ENCODE measurements at places on chromosomes 1 and 21.

- DNase-seq: no peak
Measured at GRCh38 chr1:50481142-50481736, 58.0 kb upstream of the DMRTA2 start.

- DNase-seq: no peak
Measured at GRCh38 chr1:182351790-182352364, 39.7 kb downstream of the GLUL start.

GRCh38 chr1:95195046-95195445, 39.0 kb upstream of the RWDD3 start:
- DNase-seq: no peak

DNA sequence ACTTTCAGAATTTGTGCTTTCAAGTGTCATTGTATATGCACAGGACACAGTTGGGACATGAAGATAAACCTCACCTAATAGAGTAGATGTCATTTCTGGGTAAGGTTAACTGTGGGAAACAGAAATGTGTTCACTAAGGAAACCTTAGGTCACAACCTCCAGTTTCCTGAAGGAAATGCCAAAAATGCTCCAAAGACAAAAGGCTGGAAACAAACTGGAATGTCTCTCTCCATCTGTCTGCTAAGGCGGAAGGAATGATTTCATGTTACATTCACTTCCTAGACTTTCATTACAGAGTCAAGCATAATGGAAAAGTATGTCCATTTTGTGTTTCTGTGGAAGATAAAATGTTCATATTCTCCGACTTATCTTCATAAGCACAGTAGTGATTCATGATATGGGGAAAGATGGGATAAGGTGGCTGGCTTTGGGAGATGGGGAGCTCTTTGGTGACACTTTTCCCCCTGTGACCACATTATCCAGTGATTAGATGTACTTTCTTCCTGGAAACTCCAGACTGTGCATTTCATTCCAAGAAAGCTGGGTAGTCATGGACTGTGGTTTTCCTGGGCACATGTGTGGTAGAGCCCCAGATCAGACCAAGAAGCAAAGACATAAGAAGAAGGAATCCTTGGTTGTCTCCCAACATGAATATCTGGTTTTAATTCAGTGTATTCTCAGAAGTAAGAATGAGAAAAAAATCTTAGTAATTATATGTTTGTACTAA, 5.7 kb downstream of the S1PR1 start:
- DNase-seq: no peak

GRCh38 chr1:185603158-185603557, 131.0 kb upstream of the HMCN1 start:
- peak; percentile 12 for DNase-seq

DNA sequence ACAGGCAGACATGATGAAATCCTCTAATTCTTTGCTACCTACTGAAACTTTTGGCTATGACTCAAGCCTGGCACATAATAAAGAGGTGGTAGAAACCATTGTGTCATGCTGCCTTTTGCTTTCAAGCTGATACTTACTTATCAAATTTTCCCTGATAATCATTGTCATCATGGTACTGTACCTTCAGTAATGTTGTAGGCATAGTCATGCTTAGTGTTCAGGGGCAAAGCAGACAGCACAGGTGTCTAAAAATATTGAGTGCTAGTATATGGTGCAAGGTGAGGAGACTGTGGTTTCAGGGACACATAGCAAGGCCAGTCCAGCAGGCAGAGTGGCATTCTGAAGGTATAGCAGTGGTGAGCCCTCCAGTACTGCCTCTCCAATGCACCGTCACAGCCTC, 226.9 kb upstream of the DEPDC1 start:
- DNase-seq: no peak

- no peak for DNase-seq
Measured at GRCh38 chr21:27371975-27372331, 405.1 kb upstream of the ADAMTS5 start.

DNA sequence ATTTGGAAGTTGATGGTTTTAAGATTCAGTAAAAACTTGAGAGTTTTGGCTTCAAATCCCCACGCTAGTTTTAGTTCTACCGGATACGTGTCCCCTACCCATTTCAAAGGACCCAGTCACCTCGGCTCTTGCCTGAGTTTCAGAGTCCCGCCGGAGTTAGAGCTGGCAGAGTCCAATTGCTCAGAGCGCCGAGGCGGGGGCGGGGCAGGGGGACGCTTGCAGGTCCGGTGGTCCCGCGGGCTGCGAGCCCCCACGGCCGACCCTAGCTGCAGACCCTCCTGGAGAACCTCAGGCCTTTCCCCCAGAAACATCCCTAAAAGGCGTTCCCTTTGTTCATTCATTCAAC, 765 bp upstream of the VPS45 start:
- DNase-seq: no peak

GRCh38 chr21:46125846-46126301, 28.0 kb downstream of the COL6A2 start:
- DNase-seq: no peak

- DNase-seq: no peak
Measured at GRCh38 chr1:101566883-101567538, 330.2 kb downstream of the S1PR1 start.

- no peak for DNase-seq
Measured at GRCh38 chr1:162857850-162858249, 3.1 kb downstream of the CCDC190 start.

- no peak for DNase-seq
Measured at GRCh38 chr1:42684139-42684538, 1.9 kb downstream of the YBX1 start.

GRCh38 chr1:16165073-16165364, 9.2 kb upstream of the EPHA2 start:
- DNase-seq: no peak

DNA sequence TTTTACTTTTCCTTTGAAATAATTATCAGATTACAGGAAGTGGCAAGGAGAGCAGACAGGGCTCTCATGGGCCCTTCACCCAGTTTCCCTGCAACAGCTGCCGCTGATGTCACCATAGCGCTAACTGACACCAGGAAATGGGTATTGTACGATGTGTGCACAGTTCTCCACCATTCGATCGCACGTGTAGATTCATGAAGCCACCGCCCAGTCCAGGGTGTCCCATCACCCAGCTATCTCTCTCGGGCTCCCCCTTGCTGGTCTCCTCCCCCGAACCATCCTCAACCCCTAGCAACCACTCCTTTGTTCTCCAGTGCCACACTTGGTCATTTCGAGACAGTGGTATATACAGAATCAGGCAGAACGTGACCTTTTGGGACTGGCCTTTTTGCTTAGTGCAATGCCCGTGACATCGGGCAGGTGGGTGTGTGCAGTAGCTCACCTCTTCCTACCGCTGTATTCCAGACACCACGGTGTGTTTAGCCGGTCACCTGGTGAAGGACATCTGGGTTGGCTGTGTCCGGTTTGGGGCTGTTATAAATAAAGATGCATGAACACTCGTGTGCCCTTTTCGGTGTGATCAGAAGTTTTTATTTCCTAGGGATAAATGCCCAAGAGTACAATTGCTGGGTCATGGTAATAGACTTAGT, 118.4 kb downstream of the CRYAA start:
- no peak for DNase-seq

GRCh38 chr1:173410794-173411236, 66.3 kb upstream of the PRDX6 start:
- DNase-seq: peak; percentile 69

DNA sequence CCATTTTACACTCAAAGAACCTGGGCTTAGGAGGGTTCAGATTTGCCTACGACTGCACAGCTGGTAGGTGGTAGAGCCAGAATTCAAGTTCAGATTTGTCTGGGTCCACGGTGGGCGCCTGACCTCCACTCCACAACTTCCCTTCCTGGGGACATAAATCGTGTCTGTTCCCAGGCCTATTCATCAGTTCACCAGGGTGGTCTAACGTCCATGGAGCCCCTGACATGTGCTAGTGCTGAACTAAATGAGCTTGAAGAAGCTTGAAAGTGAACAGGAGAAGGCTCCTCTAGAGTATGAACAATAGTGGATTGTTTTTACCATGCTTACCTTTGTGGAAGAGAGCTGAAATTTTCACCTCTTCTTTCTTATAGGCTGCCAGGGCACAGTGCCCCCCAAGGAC, 32.5 kb upstream of the KIF1B start:
- no peak for DNase-seq

GRCh38 chr1:68313735-68314134, 81.4 kb upstream of the WLS start:
- DNase-seq: no peak

DNA sequence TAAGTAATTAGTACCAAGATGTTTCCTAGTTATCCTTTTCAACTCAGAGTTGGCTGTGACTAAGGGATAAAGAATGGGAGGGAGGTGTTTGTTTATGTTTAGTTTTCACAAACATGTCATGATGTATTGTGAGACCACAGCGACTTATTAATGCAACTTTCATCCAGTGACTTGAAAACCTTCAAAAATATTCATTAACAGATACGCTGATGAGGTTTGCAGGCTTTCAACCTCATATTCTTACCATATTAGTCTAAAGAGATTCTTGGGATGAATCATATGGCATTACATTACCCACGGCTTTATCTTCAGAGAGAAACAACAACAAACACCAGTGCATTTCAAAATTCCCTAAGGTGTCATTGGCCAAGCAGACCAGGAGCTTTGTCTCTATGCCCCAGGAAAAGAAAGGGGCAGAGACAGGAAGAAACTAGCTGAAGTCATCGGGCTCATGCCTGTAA, 36.4 kb downstream of the PALMD start:
- no peak for DNase-seq

GRCh38 chr1:242205622-242206489, 207.0 kb upstream of the MAP1LC3C start:
- no peak for DNase-seq

DNA sequence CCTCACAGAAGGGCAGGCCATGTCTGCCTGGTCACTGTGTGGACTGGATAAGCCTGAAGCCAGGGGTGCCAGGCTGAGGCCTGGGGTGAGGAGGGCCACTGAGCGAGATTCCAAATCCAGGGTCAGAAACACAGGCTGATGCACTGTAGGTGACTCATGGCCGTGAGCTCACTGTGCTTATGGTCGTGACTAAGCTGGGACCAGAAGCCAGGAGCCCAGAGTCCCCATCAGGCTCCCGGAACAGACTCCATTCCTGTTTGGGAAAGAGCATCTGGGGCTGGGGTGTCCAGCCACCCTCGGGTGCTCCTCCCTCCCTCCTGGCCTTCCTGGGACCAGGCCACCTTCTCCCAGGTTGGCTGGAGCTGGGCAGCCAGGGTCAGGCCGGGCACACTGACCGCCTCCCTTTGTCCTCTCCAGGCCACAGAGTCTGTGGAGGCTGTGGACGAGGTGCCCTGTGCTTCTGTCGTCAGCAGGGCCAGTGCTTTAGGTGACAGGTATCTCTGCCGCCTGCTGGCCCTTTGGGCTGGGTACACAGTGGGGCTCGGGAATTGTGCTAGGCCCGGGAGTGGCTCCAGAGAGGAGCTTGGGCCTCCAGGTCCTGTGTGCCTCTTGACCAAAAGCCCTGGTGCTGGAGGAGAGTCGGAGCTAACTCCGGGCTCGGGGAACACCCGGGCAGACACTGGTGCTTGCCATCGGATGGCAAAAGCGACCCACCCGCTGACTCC, 36.7 kb downstream of the AJAP1 start:
- DNase-seq: no peak

DNA sequence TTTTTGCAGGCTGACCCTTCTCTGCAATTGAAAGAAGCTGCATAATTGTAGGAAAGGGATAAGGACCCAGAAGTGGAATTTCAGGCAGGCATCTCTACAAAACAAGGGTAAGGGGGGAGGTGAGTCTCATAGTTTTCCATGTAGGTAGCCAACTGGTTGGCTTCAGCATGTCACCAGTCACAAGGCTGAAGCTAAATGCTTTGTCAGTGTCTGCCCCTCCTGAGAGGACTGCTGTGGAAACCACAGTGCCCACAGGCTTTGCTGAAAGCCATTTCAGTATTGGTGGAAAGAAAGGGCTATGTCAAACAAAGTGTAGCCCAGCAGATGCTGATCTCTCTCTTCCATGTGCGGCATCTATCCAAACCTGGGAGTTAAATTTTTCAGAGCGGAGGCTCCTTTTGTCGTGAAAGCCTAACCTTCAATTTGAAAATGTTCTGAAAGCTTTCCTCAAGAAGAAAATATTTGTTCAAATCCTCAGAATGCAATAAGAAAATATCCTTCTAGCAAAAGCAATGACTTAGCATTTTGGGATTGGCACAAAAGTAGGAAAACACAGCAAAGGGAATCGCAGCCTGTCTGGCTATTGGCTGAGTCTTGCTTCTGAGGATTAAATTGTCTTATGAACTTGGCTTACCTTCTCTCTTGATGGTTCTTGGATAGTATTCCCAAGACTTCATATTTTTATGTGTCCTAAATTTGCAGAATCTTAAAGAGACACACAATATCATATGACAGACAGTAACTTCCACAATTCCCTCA, 591.7 kb downstream of the PLPP3 start:
- DNase-seq: no peak

DNA sequence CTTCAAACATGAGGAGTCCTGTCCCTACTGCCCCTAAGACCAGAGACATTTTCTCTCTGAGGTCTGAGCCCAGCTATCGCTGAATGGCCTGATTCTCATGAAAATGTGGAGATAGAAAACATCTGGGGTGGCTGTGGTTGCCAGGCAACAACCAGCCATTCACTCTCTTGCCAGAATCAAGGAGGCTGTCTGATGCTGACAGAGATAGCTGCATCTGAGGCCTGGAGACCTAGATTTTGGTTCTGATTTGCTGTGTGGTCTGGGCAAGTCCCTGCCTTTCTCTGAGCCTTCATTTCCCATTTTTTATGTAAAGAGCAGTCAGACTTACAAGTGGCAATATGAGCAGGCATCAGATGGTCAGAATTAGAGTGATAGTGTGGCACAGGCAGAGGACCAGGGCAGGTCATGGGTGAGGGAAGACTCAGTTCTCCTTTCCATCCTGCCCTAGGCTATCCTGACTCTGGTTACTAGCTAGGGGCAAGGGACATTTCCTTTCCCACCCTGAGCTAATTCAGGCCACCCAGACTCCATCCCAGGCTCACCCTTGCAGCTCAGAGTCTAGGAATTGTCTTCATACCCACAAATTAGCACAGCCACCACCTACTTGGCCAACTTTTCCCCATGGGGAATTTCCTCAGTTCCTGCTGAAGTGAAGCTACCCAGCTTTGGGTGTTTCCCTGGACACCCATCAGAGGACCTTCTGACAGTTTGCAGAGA, 20.0 kb upstream of the RNF19B start:
- no peak for DNase-seq

DNA sequence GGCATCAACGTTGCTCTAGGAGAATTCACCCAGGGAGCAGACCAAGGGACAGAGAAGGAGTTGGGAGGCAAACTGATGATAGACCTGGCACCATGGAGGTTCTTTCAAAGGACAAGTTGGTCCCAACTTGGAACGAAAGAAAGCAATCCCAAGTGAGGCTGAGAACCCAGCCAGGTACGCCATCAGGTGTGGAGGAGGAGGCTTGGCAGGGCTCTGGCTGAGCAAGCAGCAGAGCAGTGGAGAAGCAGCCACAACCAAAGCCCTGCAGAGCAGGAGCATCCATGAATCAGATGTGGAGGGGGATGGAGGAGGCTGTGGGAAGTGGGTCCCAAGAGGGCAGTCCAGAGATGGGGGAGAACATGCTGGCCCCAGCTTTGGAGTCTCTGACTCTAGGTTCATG, 36.3 kb upstream of the RBM15 start:
- no peak for DNase-seq

GRCh38 chr1:204769997-204770396, 84.5 kb upstream of the LRRN2 start:
- DNase-seq: no peak

- DNase-seq: no peak
Measured at GRCh38 chr1:56803561-56804156, 15.5 kb downstream of the FYB2 start.

- DNase-seq: no peak
Measured at GRCh38 chr1:42214447-42214871, 49.9 kb upstream of the GUCA2A start.

GRCh38 chr1:79259390-79260336, 253.1 kb upstream of the ADGRL4 start:
- no peak for DNase-seq

GRCh38 chr1:85407746-85408377, 57.1 kb downstream of the DDAH1 start:
- no peak for DNase-seq
